Activated CD4-positive, alpha-beta T cell treated with anti-CD3 and anti-CD28 coated beads, Interleukin-2, amount 50 U/mL, for 16 hours (primary cell): ENCODE measurements at places on chromosomes 3 and 15.

GRCh38 chr3:134251731-134252391, 1.2 kb upstream of the RYK start:
- DNase-seq: no peak

- DNase-seq: no peak
Measured at GRCh38 chr3:155012584-155012983, 67.5 kb upstream of the MME start.

DNA sequence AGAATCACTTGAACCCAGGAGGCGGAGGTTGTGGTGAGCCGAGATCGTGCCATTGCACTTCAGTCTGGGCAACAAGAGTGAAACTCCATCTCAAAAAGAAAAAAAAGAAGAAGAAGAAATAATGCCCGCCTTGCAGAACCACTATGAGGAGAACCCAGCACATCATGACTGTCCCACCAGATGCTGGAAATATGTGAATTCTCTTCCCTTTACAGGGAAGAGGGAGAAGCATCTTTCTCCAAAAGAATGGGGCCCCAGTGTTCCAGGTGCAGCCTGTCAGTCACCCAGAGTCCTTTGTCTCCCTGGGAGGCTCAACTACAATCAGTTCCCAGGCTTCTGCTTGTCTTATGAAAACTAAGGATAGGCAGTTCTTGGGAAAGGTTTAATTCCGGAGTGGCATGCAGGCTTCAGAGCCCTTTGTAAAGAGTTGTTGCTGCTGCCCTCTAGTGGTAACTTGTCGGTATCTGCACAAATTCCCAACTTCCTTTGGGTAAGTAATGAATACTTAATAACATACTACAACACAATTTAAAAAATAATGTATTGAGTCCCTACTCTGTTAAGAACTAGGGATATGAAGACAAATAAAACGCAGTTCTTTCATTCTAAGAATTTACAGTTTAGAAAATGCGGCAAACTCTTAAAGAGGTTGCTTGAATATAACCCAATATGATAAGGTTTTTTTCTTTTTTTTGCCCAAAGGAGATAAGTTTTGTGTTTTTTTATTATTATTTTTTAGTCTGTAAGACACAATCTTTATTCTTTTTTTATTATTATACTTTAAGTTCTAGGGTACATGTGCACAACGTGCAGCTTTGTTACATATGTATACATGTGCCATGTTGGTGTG, 18.6 kb upstream of the TICRR start:
- peak; percentile 49 for DNase-seq

GRCh38 chr3:27326629-27327545, 42.3 kb downstream of the NEK10 start:
- DNase-seq: no peak

DNA sequence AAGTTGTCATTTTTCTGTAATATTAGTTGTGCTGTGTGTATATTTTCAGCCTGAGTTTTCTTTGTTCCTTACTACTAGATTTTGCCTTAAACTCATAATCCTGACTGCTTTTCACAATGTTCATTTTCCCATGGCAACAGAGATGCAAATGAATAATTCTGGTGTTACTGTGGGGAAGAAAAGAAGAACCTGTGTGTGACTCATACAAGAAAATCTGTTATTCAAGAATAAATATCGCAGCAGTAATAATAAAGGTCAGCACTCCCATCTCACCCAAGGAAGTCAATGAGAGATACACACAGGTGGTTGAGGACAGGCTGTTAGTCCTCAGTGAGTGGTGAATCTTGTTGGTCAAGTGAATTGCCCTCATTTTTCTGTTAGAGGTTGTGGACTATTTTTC, 656.6 kb upstream of the NAALADL2 start:
- no peak for DNase-seq

GRCh38 chr3:2036076-2036475, 62.6 kb upstream of the CNTN4 start:
- no peak for DNase-seq

DNA sequence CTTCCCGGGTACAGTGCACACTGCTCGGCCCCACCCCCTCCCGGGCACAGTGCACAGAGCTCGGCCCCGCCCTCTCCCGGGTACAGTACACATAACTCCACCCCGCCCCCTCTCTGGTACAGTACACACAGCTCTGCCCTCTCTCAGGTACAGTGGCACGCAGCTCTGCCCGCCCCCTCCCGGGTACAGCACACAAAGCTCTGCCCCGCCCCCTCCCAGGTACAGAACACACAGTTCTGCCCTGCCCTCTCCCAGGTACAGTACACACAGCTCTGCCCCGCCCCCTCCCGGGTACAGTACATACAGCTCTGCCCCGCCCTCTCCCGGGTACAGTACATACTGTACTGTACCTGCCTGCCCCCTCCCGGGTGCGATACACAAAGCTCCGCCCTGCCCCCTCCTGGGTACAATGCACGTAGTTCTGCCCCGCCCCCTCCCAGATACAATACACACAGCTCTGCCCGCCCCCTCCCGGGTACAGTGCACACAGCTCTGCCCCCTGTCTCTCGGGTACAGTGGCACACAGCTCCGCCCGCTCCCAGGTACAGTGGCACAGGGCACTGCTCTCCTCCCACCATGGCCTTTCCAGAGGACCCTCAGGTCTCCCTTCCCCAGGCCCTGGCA, 16.4 kb upstream of the PRR20G start:
- DNase-seq: no peak

GRCh38 chr3:150132101-150132749, 161.5 kb upstream of the PFN2 start:
- DNase-seq: no peak

- DNase-seq: no peak
Measured at GRCh38 chr3:99693636-99694035, 55.2 kb downstream of the COL8A1 start.

GRCh38 chr3:126983653-126984390, 907 bp downstream of the PLXNA1 start:
- peak; percentile 20 for DNase-seq

GRCh38 chr3:127739347-127740135, 66.8 kb downstream of the ABTB1 start:
- DNase-seq: no peak

DNA sequence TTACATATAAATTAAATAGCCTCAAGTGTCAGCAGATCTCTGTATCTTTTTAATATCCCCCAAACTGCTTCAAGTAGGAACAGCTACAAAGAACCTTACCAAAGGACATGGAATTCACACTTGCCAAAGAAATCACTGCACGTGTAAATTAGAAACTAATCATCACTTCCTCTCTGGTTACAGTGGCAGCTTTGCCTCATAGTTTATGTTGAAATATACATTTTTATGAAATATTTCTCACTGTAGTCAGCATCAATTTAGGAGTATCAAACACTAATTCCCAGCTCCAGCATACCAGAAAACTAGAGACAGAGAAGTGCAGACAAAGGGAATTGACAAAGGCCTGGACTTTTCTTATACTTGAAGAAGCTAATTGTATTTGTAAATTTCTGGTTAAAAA, 260.9 kb downstream of the TIGIT start:
- no peak for DNase-seq

- DNase-seq: no peak
Measured at GRCh38 chr15:97301166-97301565, 659.3 kb upstream of the ARRDC4 start.

DNA sequence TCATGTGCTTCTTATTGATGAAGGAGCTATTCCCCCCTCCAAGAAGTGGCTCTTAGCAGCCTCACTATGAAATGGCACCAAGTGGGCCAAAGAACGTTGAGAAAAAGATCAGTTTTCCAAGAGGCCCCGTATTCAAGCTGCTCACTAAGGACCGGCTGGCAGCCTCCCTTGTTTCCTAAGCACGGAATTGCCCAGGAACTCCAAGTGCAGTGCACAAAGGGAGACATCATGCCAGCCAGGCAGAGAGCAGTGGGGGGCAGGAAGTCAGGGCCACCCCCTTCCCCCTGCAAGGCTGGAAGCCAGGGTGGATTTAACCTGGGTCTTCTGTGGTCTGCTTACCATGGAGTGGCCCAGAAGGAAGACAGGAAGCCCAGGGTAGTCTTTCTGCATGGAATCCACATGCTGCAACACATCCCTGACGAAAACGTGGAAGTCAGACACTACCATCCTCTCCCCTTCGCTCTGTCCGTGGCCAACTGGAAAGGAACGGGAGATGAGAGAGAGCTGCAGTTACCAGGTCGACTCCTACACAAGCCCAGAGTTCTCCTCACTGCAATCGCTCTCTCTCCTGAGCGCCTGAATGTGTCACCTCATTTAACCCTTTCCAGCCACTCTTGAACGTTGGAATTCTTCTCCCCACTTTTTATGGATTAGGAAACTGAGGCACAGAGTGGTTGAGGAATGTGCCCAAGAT, 49.5 kb downstream of the ABTB1 start:
- no peak for DNase-seq

DNA sequence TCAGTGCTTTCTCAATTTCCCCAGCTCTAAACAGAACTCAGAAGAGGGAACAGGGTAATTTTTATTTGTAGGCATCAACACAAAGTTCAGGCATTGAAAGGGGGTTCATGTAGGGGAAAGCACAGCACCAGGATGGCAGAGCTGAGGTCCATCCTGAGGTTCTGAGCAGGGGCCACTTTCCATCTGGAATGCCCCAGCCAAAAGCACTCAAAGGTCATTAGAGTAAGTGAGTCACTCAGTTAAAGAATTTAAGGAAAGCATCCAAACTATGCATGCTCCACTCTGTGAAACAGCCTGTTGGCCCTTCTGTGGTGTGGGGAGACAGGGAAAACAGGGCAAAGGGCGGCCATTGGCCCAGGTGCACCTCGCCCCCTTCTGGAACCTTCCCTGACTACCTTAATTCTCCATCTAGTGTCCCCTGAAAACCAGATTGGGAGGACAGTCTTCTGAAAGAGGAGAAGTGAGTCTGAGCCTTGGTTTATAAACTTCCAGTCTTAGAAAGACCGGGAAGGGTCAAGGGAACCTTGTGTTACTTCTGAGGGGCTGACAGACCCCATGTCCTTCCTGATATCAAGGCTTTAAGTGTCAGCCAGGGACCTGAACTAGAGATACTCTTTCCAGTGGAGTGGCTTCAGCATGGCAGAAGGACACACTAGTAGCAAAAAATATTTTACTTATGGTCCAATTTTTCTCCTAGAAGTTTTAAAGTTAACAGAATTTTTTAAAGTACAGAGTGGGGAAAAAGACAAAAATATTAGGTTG, 133.3 kb downstream of the MYLK start:
- no peak for DNase-seq

DNA sequence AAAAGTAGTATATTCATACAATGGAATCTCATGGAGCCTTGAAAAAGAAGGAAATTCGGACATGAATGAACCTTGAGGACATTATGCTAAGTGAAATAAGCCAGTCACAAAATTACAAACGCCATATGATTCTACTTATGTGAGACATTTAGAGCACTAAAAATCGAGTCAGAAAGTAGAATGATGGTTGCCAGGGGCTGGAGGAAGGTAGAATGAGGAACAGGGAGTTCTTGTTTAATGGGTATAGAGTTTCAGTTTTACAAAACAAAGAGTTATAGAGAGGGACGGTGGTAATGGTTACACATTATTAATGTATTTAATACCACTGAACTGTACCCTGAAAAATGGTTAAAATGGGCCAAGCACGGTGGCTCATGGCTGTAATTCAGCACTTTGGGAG, 19.5 kb downstream of the UBXN7 start:
- no peak for DNase-seq

- DNase-seq: no peak
Measured at GRCh38 chr3:197472151-197472550, 83.6 kb downstream of the BDH1 start.

DNA sequence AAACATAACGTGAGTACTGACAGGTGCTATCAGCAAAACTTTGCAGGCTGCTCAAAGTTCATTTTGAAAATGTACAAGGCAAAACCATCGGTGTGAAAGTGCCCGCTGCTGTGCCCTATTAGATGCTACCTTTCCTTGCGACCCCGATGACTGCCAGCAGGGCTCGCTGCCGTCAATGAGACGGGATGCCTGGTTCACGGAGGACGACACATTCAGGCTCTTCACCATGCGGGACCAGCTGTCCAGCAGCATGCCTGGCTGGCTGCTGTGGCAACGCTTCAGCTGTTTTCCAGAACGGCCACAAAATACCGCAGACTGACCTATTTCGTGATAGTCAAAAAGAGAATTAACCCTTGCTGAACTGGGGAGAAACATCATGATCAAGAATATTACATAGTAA, 92.7 kb upstream of the OCA2 start:
- DNase-seq: no peak
